ENCODE measurements at places on chromosomes 1 and 21. TPM values are rescaled to one million over a fixed set of nuclear protein-coding genes. Genes with fewer than 3 reads are reported as not detected.
A peak's percentile ranks its signal among the peaks of the same experiment; 100 is the strongest.

The RIIAD1 gene
- not detected for total RNA-seq

GRCh38 chr1:229425564-229426159 lies 8.2 kb downstream of the ACTA1 start:
- no peak for DNase-seq

The DNMT3L gene
- not detected for total RNA-seq

DNA sequence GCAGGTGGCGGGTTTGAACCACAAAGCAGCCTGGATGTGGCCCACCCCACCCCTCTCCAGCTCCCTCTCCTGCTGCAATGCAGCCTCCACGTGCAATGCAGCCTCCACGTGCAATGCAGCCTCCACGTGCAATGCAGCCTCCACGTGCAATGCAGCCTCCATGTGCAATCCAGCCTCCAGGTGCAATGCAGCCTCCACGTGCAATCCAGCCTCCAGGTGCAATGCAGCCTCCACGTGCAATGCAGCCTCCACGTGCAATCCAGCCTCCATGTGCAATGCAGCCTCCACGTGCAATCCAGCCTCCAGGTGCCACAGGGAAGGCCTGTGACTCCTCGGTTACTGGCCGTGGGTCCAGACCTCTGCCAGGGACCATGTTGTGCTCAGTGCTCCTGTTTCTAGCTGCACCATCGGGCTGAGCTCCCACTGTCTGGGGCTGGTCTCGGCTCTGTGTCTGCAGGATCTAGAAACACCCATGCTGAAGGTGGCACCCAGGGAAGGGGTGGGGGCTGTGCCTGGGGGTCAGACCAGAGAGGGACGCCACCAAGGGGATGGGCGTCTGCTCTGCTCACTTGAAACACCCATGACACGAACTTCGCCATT lies 11.9 kb upstream of the LRRC3 start:
- DNase-seq = no peak

DNA sequence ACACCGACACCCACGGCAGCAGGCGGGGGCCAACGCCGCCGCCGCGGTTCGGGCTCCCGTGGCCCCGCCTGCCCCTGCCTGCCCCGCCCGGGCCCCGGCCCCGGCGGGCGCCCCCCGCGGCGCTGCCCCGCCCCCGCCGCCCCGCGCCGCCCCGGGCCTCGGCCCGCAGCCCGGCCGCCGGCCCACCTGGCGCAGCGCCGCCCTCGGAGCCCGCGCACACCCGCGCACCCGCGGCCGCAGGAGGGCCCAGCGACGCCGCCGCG lies at the start of gene WNT3A:
TSS of gene WNT3A (plus strand) at position 213 of the 263 bp plus-strand sequence. CDS start 131 bp downstream, outside the sequence.
- no peak for DNase-seq

GRCh38 chr1:46153732-46154131 lies 21.2 kb upstream of the TSPAN1 start:
- DNase-seq = no peak

- no peak for DNase-seq
These were observed 444.0 kb downstream of the PTPRC start for GRCh38 chr1:199082778-199083389.

DNA sequence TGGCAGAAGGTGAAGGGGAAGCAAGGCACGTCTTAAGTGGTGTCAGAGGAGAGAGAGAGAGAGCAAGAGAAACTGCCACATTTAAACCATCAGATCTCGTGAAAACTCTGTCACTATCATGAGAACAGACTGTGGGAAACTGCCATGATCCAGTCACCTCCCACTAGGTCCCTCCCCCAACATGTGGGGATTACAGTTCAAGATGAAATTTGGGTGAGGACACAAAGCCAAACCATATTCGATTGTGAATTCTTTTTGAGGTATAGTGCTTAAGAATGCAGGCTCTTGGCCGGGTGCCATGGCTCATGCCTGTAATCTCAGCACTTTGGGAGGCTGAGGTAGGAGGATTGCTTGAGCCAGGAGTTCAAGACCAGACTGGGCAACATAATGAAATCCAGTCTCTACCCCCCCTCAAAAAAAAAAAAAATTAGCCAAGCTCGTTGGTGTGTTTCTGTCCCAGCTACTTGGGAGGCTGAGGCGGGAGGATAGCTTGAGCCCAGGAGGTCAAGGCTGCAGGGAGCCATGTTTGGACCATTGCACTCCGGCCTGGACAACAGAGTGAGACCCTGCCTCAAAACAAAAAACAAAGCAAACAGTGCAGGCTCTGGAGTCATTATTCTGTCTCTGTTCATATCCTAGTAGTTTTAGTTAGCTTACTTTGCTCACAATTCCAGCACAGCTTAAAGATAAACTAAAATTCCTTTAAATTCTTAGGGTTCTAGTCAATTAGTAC lies 6.0 kb downstream of the ZCCHC17 start:
- no peak for DNase-seq

- no peak for DNase-seq
These were observed 79.5 kb downstream of the ACTL8 start for GRCh38 chr1:17834561-17835100.

GRCh38 chr1:238384381-238384780 lies 493.7 kb upstream of the ZP4 start:
- no peak for DNase-seq

GRCh38 chr1:98068016-98068415 lies 147.2 kb upstream of the DPYD start:
- no peak for DNase-seq

- no peak for DNase-seq
These were observed 4.5 kb downstream of the DESI2 start for GRCh38 chr1:244657421-244657820.

DNA sequence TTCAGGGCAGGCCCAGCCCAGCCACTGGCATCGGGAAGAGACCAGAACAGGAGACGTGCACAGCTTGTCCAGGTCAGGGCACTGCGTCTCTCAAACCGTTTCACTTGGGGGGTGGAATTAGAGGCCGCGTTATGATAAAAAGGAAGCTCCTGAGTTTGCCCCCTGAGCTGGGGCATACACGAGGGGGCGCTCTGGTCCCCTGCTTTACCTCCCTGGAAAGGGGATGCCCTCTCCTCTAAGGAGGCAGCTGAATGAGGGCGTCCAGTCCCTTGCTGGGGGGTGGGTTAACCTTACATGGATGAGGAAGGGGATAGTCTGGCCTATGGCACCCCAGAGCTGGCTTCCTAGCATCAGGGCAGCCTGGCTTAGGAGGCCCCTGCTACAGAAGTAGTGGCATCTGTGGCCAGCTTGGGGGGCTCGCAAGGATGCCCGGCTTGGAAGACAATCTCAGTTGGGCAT lies 2.3 kb downstream of the MYOG start:
- no peak for DNase-seq

DNA sequence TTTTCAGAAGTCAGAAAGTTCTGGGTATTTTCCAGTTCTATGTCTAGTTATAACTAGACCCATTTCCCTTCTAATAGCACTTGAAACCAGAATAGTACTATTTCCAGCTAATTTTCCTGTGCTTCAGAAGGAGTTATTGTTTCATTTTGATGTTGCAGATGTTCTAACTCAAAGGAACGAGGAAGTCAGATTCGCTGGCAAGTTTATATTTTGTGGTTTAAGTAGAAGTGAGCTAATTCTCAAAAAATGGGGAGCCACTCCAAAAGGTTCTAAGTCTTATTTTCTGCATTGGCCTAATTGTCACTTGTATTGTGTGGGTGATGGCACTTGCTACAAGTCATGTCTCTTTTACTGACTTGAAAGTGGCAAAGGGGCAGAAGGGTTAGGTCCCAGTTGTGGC lies 18.1 kb downstream of the CCDC185 start:
- DNase-seq = peak; percentile 67

- no peak for DNase-seq
These were observed 50.7 kb upstream of the LAMC2 start for GRCh38 chr1:183135336-183135735.

DNA sequence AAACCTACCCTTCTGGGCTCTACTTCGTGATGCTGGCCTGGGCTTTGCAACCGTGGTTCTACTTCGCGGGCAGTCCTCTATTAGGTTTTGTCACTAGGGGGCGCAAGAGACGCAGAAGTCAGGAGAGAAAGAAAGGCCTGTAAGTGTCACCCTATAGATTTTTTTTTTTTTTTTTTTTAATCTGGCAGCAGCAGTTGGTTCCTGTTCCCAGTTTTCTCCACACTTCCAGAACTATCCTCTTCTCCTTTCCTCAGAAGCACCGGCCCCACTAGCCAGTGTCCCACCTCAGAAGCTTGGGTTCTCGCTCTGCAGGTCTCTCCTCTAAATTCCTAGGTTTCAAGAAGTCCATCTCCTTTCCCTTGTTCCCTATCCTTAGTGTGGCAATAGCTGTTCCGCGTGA lies 9.1 kb upstream of the LCE2D start:
- peak; percentile 39 for DNase-seq

DNA sequence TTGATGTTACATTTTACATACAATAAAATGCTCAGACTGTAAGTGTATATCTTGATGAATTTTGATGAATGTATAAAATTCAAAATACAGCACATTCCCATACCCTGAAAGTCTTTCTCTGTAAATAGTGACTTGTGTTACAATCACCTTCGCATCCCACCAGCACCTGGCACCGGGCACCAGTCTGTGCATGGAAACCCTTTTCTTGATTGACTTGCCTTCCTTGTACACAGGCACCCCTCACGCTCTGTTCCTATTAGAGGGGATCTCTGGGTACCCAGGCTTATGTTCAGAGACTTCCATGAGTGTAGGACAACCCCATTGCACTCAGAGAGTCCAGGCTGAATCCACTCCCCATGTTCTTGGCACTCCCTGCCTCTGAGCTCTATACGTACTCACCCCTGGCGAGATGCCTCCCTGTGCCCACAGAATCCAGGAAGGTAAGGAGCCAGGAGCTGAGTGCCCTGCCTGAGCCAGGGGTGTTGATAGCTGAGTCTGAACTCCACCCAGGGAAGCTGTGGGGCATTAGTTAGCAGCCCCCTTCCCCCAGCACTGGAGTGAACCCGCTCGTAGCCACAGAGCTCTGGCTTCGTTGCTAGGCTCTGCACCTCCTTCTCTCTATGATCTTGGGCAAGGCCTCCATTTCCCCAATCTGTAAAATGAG lies 22.5 kb upstream of the PKP1 start:
- no peak for DNase-seq

- DNase-seq = no peak
These were observed 9.9 kb downstream of the OBSCN start for GRCh38 chr1:228217551-228218344.

GRCh38 chr1:109906160-109906838 lies 4.3 kb upstream of the CSF1 start:
- DNase-seq = no peak

GRCh38 chr1:86155051-86155806 lies 1.3 kb downstream of the COL24A1 start:
- DNase-seq = no peak

The TDRD5 gene
- total RNA-seq = not detected

- DNase-seq = no peak
These were observed 36.0 kb upstream of the SCMH1 start for GRCh38 chr1:41278076-41278475.

- DNase-seq = no peak
These were observed 44.1 kb downstream of the RCSD1 start for GRCh38 chr1:167674156-167674555.

DNA sequence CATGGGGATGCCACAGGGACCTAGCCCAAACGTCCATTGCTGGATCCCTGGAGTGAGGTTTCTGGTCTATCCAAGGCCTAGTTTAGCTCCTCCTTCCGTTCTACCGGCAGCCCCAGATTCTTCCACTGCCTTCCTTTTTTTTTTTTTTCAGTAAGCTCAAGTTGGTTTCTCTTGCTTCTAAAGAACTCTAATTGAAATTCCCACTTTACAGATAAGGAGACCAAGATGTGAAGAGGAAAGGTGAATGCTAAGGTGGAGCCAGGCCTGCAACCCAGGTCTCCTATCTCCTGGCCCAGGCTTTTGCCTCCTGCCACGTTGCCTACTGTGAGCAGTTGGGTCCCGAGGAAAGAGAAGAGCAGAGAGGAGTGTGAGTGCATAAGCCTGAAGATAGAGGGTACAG lies 31.5 kb upstream of the CLIC4 start:
- no peak for DNase-seq

DNA sequence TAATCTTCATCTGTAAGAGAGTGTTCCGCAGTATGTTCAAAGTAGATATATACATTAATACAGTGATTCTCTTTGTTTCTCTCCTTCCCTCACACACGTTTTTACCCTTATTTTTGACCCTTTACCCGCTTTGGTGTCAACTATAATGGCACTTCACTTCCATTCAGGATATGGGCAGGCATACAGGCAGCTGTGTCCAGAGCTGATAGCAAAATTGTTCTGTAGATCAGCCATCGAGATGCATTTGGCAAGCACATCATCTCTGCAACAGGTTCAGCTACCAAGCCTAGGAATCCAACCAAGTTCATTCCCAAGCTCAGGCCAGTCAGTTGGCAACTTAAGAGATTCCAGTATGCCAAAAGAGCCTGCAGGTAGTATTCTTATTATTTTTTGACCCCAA lies 74.8 kb downstream of the FNBP1L start:
- no peak for DNase-seq

- no peak for DNase-seq
These were observed 554.1 kb downstream of the MATN1 start for GRCh38 chr1:30169269-30169668.

The C2CD2 gene
- total RNA-seq = 12.9 TPM

The LRRC71 gene
- total RNA-seq = not detected

GRCh38 chr1:5954964-5955363 lies 37.3 kb downstream of the NPHP4 start:
- no peak for DNase-seq

GRCh38 chr1:70509996-70510876 lies 99.2 kb downstream of the CTH start:
- peak; percentile 99 for DNase-seq

DNA sequence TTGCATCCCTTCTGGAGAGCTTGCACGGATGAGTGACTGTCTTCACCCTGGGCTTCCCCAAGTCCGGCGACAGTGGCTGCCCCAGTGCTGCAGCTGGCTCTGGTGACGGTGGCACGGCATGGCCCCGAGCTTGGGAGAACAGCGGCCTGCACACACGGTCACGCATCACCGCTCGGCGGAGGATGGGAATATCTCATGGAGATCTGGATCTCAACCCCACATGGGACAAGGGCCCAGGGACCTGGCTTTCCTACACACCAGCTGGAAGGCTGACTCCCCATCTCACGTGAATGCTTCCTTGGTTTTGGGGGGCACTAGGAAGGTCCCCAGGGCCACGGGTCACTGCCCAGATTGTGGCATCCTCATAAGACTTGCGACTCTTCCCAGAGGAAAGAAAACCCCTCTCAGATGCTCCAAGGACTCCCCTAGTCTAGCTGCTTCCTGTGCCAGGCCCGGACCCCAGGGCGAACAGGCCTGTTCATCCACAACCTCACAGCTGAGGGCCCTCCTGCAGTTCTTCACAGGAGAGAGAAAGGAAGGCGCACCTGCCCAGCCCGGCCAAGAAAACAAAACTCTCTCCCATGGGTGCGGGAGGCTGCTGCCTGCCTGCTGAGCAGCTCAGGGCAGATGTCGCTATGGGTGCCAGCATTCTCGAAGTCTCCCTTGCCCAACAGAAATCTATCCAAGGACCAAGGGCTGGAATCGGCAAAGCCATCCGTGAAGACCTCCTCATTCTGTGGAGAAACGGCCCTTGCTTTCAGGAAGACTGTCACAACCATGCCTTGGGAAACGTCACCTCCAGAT lies 9.9 kb downstream of the CFAP410 start:
- no peak for DNase-seq

GRCh38 chr21:36709030-36709867 lies 10.3 kb downstream of the SIM2 start:
- no peak for DNase-seq

GRCh38 chr1:114178936-114179335 lies 25.3 kb upstream of the SYT6 start:
- DNase-seq = no peak

- DNase-seq = no peak
These were observed 10.8 kb upstream of the CDCP2 start for GRCh38 chr1:54163573-54163972.

GRCh38 chr1:178379807-178380206 lies 117.0 kb downstream of the CLEC20A start:
- no peak for DNase-seq
